ENCODE measurements at places on chromosomes 11 and 22. TPM values are rescaled to one million over a fixed set of nuclear protein-coding genes. Genes with fewer than 3 reads are reported as not detected.

The SYCE3 gene
- total RNA-seq, result not detected

The LINC01488 gene
- total RNA-seq, result not detected

The RNF26 gene
- 16.1 TPM for total RNA-seq

The TBRG1 gene
- total RNA-seq, result 16.6 TPM

The LMO1 gene
- not detected for total RNA-seq

The OR8A1 gene
- total RNA-seq, result not detected

The CHKB gene
- 14.3 TPM for total RNA-seq

The ADAMTS8 gene
- not detected for total RNA-seq

The BDNF gene
- total RNA-seq, result 46.9 TPM

The ZDHHC5 gene
- 50.8 TPM for total RNA-seq

The GDPD5 gene
- 8.0 TPM for total RNA-seq

The RASSF10 gene
- total RNA-seq, result not detected

The SPDYC gene
- not detected for total RNA-seq

The DBX1 gene
- not detected for total RNA-seq

The GNAZ gene
- total RNA-seq, result 0.47 TPM

The KRTAP5-11 gene
- not detected for total RNA-seq

The OR51I1 gene
- total RNA-seq, result not detected

The AQP11 gene
- total RNA-seq, result 3.6 TPM

The OR52N4 gene
- not detected for total RNA-seq

The CHRM4 gene
- total RNA-seq, result not detected

The ANKRD42 gene
- 5.6 TPM for total RNA-seq

The FOSL1 gene
- 286 TPM for total RNA-seq

The PATE4 gene
- not detected for total RNA-seq

The WNT7B gene
- total RNA-seq, result 14.2 TPM

The OR6T1 gene
- total RNA-seq, result not detected

The PIH1D2 gene
- 1.9 TPM for total RNA-seq

The FGF3 gene
- not detected for total RNA-seq

The OR8B2 gene
- not detected for total RNA-seq

The TSSK2 gene
- total RNA-seq, result not detected

The OR10A3 gene
- total RNA-seq, result not detected

The APOL6 gene
- 22.2 TPM for total RNA-seq

The GRAP2 gene
- total RNA-seq, result 0.22 TPM

Data from M059J (cell line).